MM.1S (cell line): ENCODE measurements at places on chromosomes 7 and 10.

DNA sequence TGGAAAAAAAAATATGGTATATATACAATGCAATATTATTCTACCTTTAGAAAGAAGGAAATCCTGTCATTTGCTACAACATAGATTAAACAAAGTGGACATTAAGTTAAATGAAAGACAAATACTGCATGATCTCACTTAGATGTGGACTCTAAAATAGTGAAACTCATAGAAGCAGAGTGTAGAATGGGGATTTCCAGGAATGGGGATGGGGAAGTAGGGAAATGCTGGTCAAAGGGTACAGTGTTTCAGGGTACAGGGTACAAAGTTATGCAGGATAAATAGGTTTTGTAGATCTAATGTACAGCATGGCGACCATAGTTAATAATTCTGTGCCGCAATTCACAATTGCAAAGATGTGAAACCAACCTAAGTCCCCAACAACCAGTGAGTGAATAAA, 385.5 kb downstream of the SFMBT2 start:
- no peak for DNase-seq

- DNase-seq, result no peak
These were observed 24.1 kb upstream of the PRKAR2B start for GRCh38 chr7:107020400-107020799.

GRCh38 chr10:6114805-6115341, 26.0 kb downstream of the RBM17 start:
- no peak for DNase-seq

- DNase-seq, result no peak
These were observed 114.1 kb downstream of the CPED1 start for GRCh38 chr7:121102619-121103018.

GRCh38 chr7:18901982-18902421, 215.4 kb downstream of the TWIST1 start:
- DNase-seq, result no peak

- no peak for DNase-seq
These were observed 1.3 kb downstream of the LCOR start for GRCh38 chr10:96833220-96834001.

DNA sequence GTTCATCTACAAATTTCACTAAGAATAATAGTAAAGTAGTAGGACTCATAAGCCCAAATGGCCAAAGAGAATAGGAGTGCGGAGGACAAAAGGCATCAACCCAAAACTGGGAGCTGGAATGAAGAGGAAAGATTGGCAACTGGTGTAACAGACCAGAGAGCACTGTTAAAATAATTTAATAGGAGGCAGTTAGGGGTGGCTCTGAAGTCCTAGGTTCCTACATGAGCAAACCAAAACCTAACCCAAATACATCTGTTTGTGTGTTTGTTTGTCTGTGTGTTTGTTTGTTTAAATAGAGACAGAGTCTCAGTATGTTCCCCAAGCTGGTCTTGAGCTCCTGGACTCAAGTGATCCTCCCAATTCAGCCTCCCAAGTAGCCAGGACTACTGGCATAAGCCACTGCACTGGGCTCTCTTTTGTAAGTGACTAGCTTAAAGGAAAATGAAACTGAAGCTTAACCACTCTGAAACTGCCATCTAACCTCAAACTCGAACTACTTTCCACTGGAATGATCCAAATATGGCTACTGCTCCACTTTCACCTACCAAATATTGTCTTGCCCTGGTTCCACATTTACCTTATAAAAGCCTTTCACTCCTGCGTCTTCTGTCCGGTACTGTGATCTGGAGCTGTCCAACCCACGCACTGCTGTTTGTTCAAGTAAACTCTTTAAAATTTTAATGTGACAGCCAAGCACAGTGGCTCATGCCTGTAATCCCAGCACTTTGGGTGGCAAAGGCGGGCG, 94.9 kb downstream of the AKR1D1 start:
- peak; percentile 88 for DNase-seq

- no peak for DNase-seq
These were observed 444.8 kb upstream of the MKI67 start for GRCh38 chr10:128571071-128571470.

DNA sequence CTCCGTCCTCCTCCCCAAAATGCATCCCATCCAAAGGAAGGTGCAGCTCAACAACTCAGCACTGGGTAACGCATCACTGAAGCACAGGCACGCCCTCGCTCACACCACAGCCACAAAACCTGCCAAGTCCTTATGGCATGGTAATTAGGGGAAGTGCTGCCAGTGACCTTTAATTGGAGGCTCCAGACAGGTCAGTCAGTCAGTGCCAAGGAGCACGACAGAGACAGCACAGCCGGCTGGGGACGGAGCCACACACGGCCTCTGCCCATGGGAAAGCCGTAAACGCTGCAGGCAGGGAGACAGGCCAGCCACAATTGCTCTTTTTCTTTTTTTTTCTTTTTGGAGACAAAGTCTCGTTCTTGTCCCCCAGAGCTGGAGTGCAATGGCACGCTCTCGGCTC, 146.5 kb downstream of the MAD1L1 start:
- DNase-seq, result no peak

- DNase-seq, result no peak
These were observed 37.3 kb upstream of the SAMD9L start for GRCh38 chr7:93185303-93186027.

DNA sequence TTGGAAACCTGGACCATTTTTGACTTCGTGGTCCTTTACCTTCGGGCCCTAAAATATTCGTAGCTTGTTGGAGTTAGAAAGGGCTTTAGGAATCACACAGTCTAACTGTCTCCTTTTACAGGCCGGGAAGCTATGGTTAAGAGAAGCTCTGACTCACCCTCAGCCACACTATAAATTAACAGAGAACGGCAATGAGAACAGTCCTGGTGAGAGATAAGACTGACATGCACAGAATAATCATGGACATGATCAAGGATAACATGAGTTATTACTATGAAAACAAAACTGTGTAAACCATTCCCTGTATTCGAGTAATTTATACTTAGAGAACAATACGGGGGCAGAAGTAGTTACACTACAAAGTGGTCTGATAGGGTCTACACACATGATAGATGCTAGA, 162.5 kb upstream of the MALRD1 start:
- DNase-seq, result no peak

DNA sequence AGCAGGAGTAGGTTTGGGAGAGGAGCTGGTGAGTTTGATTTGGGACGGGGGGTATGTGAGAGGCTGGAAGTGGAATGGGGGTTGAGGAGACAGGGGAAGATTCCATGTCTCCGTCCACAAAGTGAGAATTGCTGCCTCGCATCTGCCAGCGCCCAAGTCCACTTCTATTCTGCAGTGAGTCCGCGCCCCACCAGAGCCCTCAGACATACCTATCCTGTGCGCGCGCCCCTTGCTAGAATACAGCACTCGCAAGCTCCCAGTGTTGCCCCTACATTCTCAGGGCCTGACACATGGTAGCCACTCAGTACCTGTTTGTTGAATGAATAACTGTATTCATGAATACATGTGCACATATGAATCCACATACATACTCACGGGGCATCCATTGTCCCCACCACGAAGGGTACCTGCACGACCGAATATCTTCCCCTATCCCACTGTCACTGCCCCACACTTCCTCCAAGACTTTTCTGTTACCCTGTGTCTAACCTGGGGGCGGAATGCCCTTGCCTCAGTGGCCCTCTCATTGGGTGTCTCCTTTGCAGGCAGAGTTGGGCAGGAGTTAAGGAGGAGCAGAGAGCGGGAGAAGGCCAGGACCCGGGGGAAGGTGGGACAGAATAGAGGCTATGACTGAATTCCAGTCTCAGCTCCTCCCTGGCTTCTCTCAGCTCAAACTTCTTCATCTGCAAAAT, 19.9 kb downstream of the POLL start:
- no peak for DNase-seq

DNA sequence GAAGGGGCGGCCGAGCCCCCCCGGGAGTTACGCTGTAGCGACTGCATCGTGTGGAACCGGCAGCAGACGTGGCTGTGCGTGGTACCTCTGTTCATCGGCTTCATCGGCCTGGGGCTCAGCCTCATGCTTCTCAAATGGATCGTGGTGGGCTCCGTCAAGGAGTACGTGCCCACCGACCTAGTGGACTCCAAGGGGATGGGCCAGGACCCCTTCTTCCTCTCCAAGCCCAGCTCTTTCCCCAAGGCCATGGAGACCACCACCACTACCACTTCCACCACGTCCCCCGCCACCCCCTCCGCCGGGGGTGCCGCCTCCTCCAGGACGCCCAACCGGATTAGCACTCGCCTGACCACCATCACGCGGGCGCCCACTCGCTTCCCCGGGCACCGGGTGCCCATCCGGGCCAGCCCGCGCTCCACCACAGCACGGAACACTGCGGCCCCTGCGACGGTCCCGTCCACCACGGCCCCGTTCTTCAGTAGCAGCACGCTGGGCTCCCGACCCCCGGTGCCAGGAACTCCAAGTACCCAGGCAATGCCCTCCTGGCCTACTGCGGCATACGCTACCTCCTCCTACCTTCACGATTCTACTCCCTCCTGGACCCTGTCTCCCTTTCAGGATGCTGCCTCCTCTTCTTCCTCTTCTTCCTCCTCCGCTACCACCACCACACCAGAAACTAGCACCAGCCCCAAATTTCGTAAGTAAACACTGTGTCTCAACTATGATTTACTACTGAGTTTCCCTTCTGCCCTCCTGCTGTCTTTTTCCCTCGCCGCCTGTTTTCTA, 666 bp downstream of the NRG3 start:
- no peak for DNase-seq

DNA sequence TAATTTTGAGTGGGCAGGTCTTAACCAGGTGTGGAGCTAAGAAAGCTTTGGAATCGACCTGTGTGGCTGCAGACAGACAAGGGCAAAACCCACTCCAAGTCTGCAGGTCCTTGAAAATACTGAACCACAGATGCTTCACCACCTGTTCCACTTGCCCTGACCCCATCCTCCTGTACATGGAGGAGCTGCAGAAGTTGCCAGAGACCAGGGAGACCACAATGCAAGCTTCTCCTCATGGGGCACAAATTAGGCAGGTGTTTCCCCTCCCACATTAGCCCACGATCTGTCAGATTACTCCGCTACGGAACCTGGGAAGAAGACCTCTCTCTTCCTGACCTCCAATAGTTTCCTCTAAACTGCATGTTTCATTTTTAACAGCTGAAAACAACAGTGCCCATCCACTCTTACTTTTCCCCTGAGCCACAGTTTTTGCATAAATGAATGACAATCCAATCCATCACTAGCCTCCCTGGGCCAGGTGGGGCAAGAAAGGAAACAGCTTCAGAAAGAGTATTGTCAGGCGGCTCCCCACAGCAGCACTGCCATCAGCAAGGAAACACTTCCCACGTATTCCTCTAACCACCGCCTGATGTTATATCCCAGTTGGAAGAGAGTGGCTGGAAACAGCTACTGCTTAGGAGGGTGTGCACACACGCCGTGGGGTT, 141.6 kb downstream of the PRKAG2 start:
- DNase-seq, result no peak

- DNase-seq, result peak; percentile 69
These were observed 52.2 kb downstream of the IGF2BP3 start for GRCh38 chr7:23418046-23418445.

DNA sequence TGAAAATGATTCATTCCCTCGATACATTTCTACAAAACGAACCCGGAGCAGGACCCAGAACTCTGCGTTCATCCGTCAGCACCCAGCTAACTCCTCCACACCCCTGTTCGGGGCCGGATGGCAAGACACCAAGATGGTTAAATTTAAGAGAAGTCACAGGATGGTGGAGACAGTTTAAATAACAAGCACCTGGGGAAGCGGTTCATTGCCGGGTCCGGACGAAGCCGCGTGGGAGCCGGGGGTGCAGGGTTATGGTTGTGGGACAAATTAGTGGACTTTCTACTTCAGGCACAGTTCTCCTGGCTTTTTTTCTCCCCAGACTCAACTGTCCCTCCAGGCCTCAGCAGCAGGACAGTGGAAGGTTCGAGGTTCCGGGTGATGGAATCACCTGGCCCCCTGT, 45.4 kb downstream of the ASB13 start:
- no peak for DNase-seq

GRCh38 chr7:3260401-3260715, 40.7 kb upstream of the SDK1 start:
- DNase-seq, result no peak

GRCh38 chr7:132773527-132773956, 197.3 kb upstream of the PLXNA4 start:
- DNase-seq, result no peak

DNA sequence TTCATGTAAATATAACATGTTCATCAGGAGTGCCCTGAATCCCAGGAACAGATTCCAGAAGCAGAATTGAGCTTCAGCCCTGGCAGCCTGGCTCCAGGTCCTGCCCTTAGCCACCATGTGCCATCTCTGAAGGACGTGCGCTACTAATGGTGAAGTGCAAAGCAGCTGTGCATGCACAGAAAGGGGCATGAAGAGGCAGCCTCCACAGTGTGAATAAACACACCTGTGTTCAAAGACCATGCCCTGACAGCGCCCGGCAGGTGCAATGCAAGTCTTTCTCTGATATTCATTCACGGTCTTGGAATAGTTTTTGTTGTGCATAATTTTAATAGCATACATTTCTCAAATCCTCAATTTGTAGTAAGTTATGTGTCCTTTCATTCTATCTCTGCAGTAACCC, 250.4 kb upstream of the TCERG1L start:
- DNase-seq, result no peak

- no peak for DNase-seq
These were observed 219.2 kb downstream of the CAMK1D start for GRCh38 chr10:12568391-12569009.

- no peak for DNase-seq
These were observed 113.3 kb upstream of the CXCL12 start for GRCh38 chr10:44498222-44498621.

- DNase-seq, result no peak
These were observed 73.7 kb downstream of the WDFY4 start for GRCh38 chr10:48758411-48758810.

GRCh38 chr10:119412244-119413092, 130.1 kb downstream of the RGS10 start:
- no peak for DNase-seq

DNA sequence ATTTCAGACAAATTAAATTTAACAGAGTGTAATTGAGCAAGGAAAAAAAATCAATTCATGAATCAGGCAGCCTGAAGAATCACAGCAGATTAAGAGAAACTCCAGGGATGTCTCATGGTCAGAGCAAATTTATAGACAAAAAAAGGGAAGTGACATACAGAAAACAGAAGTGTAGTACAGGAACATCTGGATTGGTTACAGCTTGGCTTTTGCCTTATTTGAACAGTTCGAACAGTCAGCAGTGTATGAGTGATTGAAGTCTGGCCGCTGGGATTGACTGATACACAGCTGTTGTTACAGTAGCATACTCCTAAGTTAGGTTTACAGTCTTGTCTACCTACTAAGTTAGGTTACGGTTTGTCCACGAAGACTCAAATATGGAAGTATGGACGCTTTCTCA, 255.3 kb downstream of the HPSE2 start:
- no peak for DNase-seq
